AG04450 (cell line): ENCODE measurements at places on chromosomes 5 and 9. TPM values are rescaled to one million over a fixed set of nuclear protein-coding genes. Genes with fewer than 3 reads are reported as not detected.
A peak's percentile ranks its signal among the peaks of the same experiment; 100 is the strongest.

DNA sequence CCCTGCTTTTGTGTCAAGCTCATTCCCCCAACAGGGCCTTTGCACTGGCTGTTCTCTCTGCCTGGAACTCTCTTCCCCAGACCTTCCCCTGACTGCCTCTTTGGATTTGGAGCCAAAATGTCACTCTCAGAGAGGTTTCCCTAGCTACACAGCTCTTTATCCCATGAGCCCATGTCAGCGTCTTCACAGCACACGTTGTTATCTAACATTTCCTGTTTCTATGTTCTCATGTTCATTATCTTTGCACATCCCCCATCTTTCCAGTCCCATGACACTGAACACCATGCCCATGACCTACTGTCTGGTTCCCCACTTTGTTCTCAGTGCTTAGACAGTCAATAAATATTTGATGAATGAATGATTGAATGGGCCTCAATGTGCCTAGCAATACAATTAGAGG is 26.3 kb upstream of the ARSI start:
- DNase-seq: no peak

DNA sequence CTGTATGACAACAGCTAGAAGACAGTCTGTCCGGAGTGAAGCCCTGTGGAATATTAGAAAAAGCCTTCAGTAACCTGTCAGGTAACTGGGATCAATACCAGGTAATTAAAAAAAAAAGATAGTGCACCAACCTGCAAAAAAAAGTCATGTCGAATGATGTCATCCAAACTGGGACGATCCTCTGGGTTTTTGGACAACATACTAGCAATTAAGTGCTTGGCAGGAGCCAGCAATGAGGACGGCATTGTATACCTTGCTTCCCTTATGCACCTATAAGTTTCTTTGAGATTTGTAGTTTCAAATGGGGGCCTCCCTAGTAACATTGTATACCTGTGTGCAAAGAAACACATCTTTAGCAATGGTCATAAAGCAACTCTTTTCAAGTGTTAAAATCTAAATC is 2.8 kb downstream of the PLK2 start:
- no peak for DNase-seq

DNA sequence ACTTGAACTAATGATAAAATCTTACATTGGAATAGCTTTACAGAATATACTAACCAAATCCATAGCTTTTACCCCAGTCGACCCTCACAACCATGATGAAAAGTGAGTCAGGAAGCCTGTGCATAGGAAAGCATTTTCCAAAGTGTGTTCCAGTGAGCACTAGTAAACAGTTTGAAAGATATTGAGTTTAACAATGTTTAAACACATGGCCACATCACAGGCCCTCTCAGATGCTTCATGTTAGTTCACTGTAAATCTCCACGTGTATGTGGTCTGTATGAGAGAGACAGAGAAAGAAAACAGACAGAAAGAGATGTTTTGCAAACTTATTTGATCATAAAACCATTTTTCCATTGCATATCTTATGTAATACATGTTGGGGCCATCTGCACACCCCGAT is 27.0 kb downstream of the PRUNE2 start:
- DNase-seq: no peak

DNA sequence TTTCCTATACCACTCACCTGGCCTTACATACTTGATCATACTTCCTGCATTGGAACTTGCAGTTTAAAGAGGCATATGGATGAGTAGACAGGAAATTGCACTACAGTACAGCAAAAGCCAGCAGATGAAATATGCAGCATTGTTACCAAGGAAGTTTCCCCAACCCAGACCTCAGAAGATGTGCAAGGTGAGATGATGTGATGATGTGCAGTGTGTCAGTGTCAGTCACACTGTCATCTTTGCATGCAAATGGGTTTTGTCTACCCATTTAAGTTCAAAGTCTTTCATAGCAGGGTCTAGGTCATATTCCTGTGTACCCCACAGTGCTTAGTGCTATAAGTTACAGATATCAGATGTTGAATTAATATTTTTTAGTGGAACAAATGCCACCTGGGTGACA is 89.3 kb upstream of the CER1 start:
- DNase-seq: no peak

DNA sequence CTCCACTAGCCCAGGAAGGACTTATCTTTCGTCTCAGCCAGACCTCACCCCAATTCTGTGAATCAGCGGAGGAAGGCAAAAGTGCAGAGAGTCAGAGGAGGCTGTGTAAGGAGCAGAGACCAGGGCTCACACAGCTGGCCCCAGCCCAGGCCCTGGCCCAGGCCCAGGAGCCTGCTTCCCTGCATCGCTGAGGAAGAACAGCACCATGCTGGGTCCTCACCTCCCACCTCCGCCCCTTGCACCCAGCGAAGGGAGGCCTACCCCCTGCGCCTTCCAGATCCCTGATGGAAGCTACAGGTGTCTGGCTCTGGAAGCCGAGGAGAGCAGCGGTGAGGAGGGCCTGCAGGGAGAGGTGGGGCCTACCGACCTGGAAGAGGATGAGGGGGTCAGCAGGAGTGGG is 22.3 kb upstream of the SYNPO start:
- DNase-seq: no peak

DNA sequence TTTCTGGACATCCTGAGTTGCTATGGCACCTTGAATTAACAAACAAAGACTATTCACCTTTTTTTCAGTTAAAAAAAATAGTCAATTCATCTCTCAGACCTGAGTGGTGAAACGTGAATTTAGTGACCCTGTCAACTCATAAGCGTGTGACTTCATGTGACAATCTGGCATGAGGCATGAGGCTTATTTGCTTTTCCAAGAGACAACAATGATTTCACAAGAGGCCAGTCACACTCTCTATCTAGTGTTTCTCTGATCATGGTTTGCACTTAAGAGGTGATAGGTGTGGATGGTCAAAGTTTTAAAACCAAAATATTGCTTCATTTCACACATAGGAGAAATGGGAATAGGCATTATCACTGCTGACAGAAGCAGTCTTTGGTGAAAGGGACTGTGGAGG is 559.6 kb upstream of the ACO1 start:
- no peak for DNase-seq

DNA sequence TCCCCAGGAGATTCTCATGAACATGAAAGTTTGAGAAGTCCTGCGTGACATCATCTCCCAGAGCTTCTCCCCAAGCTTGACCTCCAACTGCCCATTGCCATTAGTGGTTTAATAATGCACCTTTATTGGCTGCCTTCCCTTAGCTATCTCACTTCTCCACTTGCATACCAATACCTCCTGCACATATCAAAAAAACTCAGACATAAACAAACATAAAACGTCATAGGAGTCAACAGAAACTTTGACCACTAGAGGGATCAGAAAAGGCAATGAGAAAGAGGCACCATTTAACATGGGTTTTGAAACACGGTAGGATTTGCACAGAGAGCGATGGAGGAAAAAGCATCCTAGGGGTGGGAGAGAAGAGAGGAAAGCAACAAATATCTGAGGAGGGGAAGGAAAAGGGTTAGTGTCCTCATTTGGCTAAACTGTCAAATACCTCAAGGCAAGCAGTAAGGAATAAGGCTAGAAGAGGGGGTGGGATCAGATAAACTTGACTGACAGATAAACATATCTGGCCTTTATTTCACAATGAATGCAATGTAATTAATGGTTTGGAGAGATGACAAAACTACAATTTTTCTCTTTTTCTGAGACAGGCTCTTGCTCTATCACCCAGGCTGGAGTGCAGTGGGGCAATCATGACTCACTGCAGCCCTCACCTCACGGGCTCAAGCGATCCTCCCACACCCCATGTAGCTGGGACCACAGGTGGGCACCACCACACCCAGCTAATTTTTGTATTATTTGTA is 27.0 kb downstream of the GNAQ start:
- no peak for DNase-seq

DNA sequence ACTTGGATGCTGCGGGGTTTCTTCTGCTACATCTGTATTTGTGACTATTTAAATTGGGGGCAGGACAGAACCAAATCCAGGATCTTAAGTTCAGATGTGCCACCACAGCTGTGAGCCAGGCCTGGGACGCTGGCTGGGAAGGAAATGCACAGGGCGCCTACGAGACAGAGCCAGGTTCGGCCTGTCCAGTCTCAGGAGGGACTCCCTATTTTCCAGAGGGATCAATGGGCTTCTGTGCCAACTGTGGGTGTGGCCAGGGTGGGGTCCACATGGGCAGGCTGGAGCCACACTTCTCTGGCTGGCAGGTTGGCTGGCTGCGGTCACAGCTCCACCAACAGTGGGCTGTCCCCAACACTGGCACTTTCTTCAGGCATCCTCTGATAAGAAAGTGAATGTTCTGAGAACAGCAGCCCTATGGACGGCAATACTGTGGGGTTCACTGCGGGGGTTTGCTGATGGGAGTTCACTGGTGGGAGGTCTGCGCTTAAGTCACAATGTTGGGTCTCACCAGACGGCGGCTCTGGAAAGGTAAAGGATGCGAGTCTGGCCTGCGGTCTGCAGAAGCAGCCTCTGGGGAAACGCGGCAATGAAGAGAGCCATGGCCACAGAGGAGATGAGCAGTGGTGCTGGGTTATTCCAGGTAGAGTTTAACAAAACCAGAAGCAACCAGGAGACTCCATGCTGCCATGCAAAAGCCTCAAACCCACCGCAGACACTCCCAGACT is 78.1 kb downstream of the DAP start:
- no peak for DNase-seq

DNA sequence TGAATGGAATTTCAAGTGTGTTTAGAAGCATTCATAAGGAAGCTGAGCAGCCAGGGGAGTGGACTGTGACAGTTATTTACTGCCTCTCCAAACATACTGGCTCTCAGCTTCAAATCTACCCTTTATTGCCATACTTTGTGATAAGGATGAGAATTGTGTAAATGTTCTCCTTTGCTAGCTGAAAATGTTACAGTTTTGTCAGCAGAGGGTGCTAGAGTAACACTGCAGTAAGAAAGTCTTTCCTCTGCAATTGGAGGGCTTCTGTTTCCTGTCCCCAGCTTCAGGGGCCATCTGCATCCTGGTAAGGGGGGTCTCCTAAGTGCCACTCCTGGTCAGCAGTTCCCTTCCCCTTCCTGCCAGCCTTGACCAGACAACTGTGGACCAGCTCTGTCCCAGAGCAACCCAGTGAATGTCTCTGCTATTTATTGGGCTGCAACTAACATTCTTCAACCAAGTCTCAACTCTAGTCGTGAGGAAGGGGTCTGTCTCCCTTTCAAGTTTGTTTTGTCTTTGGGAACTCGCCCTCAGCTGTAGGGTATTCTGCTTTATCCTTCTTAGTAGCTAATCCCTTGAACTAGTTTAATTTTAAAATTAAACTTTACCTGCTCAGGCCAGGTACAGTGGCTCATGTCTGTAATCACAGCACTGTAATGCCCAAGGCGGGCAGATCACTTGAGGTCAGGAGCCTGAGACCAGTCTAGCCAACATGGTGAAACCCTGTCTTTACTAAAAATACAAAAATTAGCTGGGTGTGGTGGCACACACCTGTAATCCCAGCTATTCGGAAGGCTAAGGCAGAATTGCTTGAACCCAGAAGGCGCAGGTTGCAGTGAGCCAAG is 45.3 kb downstream of the RAPGEF6 start:
- DNase-seq: peak; percentile 38

DNA sequence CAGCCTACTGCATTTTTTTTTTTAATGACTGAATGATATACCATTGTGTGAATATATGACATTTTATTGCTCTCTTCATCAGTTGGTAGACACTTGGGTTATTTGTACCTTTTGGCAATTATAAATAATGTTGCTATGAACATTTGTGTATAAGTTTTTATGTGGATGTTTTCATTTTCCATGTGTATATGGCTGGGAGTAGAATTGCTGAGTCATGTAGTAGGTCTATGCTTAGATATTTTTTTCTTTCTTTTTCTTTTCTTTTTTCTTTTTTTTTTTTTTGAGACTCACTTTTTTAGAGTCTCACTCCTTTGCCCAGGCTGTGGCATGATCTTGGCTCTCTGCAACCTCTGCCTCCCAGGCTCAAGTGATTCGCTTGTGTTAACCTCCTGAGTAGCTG is 32.9 kb upstream of the FAM120AOS start:
- DNase-seq: no peak

GRCh38 chr9:21615446-21615845 is 133.3 kb upstream of the IFNE start:
- no peak for DNase-seq

CXCL14 gene
- polyA plus RNA-seq: not detected in 2 replicates

DNA sequence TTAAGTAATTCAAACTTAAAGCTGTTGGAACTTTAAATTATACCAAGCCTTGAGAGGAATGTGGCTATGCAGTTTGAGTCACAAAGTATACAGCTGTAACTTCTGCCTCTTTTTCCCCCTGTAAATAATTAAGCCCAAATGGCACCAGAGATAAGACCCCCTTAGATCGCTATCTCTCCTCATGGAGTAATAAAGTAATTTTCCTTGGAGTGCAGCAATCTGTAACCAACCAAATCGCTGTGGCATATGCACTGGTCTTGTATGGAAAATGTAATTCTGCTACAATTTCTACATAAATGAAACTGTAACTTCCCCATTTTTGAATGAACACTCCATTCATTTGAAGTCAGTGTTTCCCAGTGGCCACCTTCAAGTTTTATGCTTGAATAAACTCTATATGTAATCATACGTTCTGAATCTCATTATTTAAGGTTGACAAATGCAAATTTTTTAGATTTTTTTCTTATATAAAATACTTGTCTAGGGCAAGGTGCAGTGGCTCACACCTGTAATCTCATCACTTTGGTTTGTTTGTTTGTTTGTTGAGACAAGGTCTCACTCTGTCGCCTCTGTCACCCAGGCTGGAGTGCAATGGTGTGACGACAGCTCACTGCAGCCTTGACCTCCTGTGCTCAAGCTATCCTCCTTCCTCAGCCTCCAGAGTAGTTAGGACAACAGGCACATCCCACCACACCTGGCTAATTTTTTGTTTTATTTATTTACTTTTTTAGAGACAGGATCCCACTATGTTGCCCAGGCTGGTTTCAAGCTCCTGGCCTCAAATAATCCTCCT is 12.3 kb downstream of the SUSD1 start:
- no peak for DNase-seq

GRCh38 chr5:88669371-88670050 is 213.5 kb downstream of the MEF2C start:
- no peak for DNase-seq

DNA sequence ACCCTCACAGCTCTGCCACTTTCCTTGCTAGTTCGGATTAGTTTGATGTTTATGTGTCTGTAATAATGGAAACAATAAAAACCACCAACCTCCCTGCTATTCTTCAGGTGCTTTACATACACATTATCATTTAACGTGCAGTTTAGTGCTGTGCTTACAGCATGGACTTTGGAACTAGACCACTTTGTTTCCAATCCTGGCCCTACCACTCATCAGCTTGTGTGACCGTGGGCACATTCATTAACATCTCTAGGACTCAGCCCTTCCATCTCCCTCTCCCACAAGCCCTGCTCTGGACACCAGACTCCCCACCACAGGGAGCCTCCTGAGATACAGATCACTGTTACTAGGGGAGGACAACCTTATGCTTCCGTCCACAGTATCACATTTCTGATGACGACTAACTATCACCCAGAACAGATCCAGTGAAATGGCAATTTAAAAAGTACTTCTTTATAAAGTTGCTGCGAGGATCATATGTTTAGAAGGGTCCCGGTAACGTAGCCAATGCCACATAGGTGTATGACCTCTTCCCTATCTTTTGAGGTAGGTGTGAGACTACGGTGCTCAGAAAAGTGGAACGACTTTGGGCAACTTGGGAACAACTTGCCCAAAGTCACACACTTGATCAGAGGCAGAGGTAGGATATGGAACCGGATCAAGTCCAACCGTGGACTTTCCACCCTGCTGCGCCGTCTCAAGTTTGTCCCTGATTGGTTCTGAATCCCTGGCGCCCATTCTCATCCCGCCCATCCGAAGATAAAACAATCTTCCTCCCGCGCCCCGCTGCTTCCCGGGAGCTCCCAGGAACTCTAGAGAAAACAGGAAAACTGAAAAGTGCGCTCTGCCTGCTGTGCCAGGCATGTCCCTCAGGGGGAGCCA is 132.4 kb upstream of the NIPBL start:
- peak; percentile 11 for DNase-seq
